Thoracic aorta (tissue), 2 donors: ENCODE measurements at places on chromosomes 1 and 21. TPM values are rescaled to one million over a fixed set of nuclear protein-coding genes. Genes with fewer than 3 reads are reported as not detected.

- DNase-seq, result no peak
Measured at GRCh38 chr1:65027666-65028358, 61.5 kb upstream of the JAK1 start.

GRCh38 chr21:44738621-44739020 lies 27.2 kb upstream of the TSPEAR start:
- DNase-seq, result no peak

DNA sequence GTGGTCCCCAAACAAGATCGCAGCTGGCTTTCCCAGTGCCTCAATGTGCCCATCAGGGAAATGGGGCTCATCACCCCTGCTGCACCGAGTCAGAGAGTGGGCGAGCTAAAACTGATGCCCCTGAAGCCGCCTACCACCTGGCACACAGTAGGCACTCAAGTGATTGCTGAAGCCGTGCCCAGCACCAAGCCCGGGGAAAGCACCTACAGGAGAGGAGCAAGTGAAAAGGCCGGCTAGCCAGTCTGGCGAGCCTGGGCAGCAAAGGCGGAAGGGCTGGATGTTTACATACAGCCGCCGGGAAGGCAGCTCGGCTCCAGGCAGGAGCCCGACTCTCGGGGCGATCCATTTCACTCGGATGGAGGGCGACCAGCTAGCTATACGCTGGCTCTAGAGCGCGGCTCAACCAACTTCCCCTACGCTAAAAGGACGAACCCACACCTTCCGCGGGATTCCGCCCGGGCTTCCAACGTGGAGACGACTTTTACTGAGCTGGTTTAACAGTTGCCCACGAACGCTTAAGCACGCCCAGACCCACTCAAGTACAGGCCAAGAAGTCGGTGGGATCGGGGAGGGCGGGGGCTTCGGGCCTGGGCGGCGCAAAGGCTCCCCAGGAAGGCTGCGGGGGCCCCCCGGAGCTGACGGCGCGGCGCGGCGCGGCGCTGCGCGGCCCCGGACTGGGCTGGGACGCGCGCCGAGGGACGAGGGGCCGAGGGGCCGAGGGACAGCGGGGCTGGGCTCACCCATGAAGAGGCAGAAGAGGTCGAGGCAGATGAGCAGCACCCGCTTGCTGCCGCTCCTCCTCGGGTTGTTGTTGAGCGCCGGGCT lies 1.0 kb downstream of the PLPP3 start:
- no peak for DNase-seq

The HMCN1 gene
- total RNA-seq, result 142 TPM

The PRAMEF4 gene
- not detected for total RNA-seq

The BCAN gene
- 0.54 TPM for total RNA-seq

The SPATA17 gene
- not detected for total RNA-seq
